ENCODE measurements at places on chromosomes 6 and 20.

DNA sequence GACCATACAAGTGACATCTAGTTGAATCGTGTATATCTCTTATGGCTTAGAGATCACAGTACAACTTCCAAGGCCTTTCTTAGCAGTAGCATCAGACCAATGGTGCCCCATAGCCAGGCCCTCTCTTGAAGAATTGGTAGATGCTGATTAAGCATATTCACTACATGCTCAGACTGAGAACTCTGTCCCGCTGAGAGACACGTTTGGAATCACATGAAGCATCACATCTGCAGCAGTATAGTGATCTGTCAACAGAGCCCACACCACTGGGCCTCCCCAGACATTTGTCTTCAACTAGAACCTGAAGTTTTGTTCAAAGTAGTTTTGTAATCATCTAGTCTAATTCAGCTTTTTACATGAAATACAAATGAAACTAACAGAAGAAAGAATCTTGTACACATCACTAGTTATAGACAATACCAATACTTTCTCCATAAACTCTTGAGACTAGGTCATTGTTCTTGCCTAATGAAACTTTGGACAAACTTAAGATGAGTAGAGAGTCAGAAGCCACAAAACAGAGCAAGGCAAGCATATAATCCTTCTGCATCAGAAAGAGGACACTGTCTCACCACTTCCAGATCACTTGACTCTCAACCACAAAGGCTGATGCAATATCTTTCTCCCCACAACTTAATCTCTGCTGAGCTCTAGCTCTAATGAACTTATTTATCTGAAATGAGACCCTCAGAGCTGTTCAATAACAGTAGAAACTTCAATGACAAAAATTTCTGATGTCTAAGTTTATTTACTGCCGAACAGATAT is 182.7 kb downstream of the TBX18 start:
- no peak for DNase-seq

GRCh38 chr20:39117491-39117890 is 155.3 kb downstream of the DHX35 start:
- DNase-seq: no peak

DNA sequence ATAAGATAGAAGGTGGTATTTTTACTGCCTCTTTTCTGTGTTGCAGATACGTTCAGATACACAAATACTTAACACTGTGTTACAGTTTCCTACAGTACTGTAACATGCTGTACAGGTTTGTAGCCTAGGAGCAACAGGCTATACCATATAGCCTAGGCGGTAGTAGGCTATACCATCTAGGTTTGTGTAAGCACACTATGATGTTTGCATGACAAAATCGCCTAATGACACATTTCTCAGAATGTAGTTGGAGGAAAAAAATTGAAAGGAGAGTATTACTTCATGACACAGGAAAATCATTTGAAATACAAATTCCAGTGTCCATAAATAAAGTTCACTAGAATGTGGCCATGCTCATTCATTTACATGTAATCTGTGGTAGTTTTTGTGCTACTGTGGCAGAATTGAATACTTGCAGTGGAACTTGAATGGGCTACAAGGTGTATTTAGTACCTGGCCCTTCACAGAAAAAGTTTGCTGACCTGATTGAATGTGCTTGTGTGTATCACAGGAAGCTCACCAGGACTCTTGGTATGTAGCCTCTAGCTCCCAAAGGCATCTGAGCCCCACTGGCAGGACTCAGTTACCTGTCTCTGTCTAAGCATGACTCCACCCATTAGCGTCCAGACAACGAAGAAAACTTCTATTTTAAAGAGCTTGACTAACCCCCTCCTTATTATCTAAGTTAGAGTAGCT is 18.8 kb downstream of the TOP1 start:
- no peak for DNase-seq

GRCh38 chr6:105459864-105460263 is 57.0 kb upstream of the PREP start:
- no peak for DNase-seq

- no peak for DNase-seq
Measured at GRCh38 chr6:68108233-68108835, 526.7 kb upstream of the ADGRB3 start.

- DNase-seq: peak; percentile 86
Measured at GRCh38 chr20:63978319-63979228, 868 bp downstream of the SAMD10 start.

DNA sequence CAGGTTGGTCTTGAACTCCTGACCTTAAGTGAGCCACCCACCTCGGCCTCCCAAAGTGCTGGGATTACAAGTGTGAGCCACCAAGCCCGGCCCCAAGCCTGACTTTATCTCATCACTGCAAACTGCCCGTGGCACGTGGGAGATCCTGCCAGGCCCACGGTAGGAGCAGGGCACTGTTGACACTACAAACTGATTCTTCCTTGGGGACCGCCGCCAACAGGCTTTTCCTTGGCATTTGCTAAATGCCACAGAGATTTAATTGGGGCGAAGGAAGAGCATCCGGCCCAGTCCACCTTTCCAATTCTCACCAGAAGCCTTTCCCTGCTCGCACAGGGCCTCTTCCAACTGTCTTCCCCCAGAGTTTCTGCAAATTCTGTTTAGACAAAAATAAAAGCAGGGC is 11.0 kb downstream of the ATP9A start:
- DNase-seq: no peak

- DNase-seq: no peak
Measured at GRCh38 chr6:31930962-31931361, 3.4 kb downstream of the C2 start.

DNA sequence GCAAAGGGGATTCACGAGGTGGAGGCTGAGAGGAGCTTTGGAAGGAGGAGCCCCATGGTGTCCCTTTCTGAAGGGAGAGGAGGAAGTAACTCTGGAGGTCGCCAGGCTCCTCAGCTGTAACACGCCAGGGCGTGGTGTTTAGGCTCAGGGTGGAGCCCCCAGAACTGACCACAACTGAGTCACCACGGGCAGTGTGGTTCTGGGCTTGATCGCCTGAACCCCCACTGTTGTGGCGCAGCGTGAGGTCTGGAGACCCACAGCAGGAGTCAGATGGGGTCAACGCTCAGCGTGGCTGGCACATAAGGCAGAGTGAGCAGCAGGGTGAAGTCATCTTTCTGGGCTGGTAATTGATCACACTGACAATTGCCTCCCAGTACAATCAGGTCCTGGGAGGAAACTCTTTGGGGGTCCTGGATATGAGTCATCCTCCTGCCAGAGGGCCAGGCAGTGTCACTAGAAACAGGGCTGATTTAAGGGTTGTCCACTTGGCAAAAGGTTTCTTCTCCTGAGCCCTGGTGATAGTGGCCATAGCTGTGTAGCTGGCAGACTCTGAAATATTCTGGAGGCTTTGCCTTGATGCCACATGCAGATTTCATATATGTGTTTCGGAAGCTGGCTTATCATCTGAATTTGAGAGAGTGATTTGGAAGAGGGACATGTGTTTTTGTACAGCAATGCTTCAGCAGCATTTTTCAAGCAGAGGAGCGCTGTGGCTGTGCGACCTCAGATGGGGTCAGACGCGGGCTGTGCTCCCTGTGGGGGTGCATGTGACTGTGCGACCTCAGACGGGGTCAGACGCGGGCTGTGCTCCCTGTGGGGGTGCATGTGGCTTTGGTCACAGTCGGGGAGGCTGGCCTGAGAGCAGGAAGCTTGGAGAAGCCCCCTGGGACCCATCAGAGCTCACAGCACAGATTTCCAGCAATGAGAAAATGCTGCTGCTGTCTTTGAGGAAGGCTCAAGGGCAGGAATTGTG is 50.0 kb downstream of the SYNJ2 start:
- DNase-seq: peak; percentile 77

DNA sequence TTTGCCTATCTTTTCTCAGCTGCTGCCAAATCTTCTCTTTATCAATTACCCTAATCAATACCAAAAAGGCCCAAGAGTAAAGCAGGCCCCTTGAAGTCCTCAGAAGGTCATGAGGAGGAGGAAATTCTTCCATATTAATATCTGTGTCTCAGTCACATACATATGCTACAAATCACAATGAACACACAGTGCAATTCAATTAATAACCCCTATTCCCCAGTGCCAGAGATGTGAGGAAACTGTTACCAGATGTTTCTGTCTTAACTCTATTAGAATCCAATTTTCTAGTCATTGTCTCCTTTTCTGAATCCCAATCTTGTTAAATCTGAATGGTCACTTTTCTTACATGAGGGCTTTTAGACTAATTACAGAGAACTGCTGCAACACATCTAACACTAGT is 45.9 kb upstream of the SLC2A12 start:
- DNase-seq: no peak

GRCh38 chr20:50320901-50321796 is 130.5 kb downstream of the CEBPB start:
- DNase-seq: no peak

DNA sequence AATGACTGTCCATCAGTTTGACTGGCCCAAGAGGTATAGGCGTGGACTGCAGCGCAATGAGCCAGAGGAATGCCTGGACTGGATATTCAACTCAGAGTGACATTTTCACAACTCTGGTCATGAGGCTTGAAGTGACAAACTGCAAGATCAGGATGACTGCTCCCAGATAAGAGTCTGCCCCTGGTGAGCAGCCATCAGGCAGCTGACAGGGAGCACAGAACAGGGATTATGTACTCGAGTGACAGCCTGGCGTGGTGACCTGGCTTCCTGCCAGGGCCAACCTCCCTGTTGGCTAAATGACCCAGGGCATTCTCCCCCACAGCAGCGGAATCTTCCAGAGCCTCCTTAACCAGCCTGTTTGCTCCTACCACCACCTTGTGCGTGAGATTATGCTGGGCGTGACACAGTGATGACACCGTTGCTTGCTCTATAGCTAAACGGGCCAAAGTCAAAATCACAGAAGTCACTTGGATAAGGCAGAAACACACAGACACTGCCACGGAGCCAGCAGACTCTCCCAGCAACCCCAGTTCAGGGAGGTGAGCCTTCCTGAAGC is 209.1 kb upstream of the JARID2 start:
- DNase-seq: no peak

- no peak for DNase-seq
Measured at GRCh38 chr6:122671251-122671650, 61.0 kb downstream of the PKIB start.

DNA sequence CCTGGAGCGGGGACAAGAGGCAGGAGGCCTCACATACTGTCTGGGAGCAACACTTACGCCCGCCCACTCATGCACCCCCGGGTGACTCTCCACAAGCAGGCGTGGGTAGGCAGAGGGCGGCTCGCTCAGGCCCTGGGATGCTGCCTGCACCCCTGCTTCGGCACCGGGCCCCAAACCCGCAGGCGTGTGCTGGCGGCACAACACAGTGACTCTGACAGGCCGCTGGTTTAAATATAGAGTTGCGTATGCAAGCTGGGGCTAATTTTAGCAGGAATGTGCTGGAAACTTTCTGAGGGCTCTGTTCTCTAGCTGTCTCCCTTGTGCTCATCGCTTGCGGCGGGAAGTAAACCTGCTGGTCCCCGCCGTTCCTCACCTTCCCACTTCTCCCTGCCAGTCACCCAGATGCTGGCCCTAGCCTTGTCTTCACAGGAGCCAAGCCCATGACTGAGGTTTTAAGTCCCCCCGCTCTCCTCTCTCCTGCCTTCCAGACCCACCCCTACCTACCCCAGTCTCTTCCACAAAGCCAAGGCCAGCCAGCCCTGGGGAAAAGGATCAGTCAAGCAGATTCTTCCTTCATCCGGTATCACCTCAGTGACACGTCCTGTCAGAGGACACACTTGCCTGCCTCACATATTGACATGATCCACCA is 94.5 kb upstream of the FOXP4 start:
- DNase-seq: no peak

Measured in activated CD8-positive, alpha-beta memory T cell treated with anti-CD3 and anti-CD28 coated beads for 24 hours (primary cell).